ENCODE measurements at places on chromosomes 6 and 20.

DNA sequence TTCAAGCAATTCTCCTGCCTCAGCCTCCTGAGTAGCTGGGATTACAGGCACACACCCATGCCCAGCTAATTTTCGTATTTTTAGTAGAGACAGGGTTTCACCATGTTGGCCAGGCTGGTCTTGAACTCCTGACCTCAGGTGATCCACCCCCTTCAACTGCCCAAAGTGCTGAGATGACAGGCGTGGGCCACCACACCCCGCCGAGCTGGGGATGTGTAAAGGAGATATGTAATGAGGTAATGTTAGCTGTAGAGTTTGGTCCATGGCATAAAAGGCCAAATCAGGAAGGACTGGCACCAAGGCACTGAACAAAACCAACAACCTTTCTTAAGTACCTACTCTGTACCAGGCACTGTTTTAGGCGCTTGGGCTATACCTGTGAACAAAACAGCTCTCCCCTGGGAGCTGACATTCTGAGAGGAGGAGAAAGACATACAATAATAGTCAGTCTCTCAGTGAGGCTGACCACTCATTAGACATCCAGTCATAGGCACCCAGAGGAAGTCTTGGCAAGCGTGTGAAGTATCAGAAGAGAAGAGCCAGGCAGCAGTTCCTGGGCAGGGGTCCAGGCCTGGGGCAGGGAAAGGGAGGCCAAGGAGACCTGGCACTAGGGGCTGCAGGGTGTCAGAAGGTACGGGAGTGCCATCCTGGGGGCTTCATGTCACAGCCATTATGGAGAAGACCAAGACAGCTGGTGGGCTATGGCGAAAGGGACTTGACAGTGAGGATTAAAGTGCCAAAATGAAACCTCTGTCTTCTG, 164.8 kb upstream of the DTNBP1 start:
- no peak for DNase-seq

- DNase-seq = no peak
These were observed 41.5 kb upstream of the SMIM28 start for GRCh38 chr6:138336221-138336620.

GRCh38 chr6:154673919-154674318, 59.3 kb upstream of the SCAF8 start:
- DNase-seq = no peak

DNA sequence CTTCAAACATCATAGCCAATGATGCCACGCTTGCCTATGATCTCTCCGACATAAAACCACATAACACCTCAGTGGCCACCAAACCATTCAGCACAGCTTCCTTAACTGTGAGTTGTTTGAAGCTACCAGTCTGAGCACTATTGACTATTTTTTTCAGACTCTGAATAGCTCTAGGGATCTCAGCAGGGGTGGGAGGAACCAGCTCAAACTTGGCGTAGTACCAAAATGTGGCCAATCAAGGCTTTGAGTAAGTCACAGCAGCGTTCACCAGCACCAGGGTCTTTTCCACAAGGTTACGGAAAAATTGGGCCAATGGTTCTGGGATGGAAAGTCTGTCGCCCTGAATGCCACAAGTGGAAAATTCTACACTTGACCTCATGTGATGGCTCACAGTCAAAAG, 70.6 kb downstream of the SMPDL3A start:
- no peak for DNase-seq

DNA sequence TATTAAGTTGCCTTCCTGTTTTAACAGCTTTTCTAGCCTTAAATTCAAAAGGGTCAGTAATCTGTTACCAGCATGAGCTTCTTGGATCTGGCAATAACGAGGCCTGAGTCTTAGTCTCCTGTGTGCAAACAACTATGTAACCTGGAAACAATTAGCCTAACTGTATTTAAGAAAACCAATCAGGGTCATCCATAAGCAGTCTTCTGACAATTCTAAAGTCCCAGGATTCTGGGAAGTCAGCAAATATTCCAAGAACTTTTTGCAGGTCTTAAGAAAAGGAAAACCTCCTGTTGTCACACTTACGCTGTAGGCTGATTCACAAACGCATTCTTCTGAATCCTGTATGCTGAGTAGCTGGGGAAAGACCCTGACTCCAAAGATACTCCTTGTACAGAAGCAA, 90.4 kb downstream of the COL12A1 start:
- no peak for DNase-seq

- no peak for DNase-seq
These were observed 494.9 kb upstream of the RNF217 start for GRCh38 chr6:124467366-124467765.

GRCh38 chr6:34580707-34581560, 24.8 kb upstream of the SPDEF start:
- DNase-seq = no peak

GRCh38 chr20:10876558-10876957, 202.8 kb upstream of the JAG1 start:
- DNase-seq = no peak

DNA sequence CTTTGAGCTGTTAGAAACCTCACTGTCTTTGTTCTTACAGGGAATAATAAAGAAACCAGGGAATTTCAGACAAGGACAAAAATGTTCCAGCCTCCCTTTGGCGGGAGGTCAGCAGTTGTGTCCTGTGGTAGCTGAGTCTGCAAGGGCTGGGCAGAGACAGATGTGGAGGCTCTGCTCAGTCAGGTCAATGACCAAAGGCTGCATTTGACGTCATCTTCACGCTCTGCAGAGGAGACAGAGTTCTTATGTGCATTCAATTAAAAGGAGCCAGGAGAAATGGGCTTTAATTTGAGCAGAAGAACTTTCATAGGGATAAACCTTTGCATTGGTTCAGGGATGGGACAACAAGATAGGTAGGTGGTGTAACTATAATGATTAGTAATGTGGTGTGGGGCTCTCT, 45.1 kb upstream of the FOXA2 start:
- no peak for DNase-seq

DNA sequence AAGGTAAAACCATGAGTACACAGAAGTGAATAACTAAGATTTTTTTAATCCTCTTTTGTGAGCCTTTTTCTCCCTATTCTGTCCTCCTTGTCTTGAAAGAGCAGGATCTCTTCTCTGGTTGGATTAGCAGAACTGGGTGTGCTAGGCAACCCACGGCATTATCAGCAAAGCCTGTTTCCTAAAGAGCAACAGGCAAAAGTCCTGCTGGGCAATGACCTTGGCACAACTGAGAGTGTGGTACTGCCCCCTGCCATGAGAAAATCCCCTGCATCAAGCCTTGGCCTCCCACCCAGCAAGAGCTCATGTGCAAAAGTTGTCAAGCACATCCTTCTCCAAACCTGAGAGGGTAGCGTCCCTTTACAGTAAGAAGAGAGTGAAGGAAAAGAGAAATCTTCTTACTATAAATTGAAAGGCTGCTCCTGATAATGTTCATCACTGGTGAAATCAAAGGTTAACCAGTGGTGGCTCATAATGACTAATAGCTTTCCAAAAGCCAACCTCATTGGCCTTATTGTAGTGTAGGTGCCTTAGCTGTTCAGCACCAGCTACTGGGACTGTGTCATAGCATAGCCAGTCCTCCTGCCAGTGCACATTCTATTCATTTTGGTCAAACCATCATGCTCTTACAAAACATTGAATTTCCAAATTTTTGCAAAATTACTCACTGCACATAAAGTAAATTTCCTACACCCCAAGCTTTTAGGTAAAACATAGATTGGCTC, 17.1 kb downstream of the KIF6 start:
- DNase-seq = no peak

DNA sequence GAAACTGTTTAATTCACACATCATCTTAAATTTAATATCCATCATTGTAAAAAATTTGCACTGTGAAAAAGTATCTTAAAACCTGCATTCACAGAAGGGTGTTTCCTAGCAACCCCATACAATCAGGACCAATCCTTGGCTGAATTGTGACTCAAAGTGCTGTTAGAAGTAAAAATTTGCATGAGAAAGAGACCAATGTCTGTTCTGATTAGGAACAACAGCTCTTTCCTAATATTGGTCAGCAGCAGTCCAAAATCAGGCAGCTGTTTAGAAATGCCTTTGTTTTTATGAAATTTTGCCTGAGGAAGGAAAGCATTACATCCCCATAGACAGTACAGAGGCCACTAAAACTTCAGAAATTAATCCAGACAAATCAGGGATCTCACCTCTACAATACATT, 987.0 kb downstream of the HACE1 start:
- DNase-seq = no peak

DNA sequence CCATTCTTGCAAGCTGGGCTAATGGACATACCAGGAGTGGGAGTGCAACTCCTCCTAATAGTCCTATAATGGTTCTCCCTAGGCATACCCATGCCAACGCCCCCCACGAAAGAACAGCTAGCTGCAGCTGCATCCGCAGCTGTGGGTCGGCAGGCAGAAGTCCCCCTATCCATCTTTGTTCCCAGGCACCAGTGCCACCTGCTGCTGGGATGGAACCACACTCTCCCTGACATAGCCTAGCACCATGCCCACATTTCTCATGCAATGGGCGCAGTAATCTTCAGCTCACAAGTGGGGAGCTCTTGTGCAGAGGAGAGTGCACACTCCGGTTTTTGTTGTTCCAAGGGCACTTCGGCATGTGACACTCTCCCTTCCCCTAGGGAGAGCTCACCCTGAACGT, 567.8 kb downstream of the GRIK2 start:
- DNase-seq = no peak

DNA sequence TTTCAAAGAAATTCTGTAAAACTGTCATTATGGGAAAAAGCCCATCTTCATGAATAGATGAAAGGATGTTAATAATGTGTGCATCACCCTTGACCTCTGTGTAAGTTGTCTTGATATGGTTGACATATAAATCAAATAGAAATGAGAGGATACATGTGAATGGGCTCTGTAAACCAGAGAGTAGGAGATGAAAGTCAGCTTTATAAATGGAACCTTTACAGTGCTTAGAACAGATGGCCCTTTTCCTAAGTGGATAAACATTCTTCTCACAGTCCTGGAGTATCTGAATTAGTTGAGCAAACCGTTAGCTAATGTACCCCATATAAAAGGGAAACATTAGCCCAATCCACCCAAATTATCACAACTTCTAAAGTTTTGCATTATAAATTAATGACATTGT, 57.5 kb downstream of the MYLK4 start:
- DNase-seq = no peak

GRCh38 chr20:4193069-4193452, 177.7 kb upstream of the RNF24 start:
- DNase-seq = no peak

GRCh38 chr6:127483399-127484055, 24.3 kb upstream of the KIAA0408 start:
- no peak for DNase-seq

- no peak for DNase-seq
These were observed 57.8 kb downstream of the POPDC3 start for GRCh38 chr6:105121981-105122380.

DNA sequence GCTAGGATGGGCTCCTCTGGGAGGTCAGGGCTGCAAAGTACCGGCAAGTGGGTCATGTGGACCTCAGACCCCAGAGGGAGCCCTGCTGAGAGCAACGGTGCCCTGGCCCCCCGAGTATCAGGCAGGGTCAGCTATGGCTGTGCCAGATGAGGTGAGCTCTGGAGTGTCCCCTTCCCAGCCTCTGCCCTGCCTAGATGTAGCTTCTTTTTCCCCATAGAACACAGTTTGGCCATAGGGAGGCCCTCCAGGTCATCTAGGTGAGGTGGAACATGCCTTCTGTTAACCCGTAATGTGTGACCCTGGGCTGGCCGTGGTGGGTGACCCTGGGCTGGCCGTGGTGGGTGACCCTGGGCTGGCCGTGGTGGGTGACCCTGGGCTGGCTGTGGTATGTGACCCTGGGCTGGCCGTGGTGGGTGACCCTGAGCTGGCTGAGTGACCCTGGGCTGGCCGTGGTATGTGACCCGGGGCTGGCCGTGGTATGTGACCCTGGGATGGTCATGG, 21.2 kb upstream of the PCMTD2 start:
- peak; percentile 59 for DNase-seq

GRCh38 chr20:36796875-36797274, 23.3 kb upstream of the DSN1 start:
- DNase-seq = no peak

GRCh38 chr6:11473008-11473740, 64.4 kb upstream of the TMEM170B start:
- no peak for DNase-seq

- DNase-seq = no peak
These were observed 105.9 kb downstream of the HIVEP2 start for GRCh38 chr6:142838821-142839685.

DNA sequence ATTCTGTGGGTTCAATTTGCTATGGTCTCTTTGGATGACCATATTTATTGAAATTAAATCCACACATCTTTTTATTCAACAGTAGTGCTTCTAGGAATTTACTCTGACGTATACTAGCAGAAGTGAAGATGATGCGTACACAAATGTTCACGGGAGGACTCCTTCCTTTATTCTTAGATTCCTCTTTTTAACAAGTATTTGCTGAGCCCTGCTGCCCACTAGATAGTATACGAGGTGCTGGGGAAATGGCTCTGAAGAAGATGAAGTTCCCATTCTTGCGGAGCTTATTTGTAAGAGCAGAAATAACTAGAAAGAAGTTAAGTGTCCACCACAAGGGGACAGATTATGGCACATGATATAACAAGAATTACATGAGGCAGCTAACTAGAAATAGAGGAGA, 145.2 kb downstream of the DOK5 start:
- no peak for DNase-seq

GRCh38 chr20:47358672-47359529, 2.4 kb upstream of the ZMYND8 start:
- DNase-seq = peak; percentile 65

GRCh38 chr6:90431576-90431975, 134.9 kb upstream of the BACH2 start:
- DNase-seq = no peak

GRCh38 chr6:163923658-163924411, 509.3 kb downstream of the QKI start:
- no peak for DNase-seq

GRCh38 chr20:59955131-59955796, 3.0 kb upstream of the CDH26 start:
- no peak for DNase-seq

- no peak for DNase-seq
These were observed 96.6 kb upstream of the FKBP1C start for GRCh38 chr6:63114610-63115211.

DNA sequence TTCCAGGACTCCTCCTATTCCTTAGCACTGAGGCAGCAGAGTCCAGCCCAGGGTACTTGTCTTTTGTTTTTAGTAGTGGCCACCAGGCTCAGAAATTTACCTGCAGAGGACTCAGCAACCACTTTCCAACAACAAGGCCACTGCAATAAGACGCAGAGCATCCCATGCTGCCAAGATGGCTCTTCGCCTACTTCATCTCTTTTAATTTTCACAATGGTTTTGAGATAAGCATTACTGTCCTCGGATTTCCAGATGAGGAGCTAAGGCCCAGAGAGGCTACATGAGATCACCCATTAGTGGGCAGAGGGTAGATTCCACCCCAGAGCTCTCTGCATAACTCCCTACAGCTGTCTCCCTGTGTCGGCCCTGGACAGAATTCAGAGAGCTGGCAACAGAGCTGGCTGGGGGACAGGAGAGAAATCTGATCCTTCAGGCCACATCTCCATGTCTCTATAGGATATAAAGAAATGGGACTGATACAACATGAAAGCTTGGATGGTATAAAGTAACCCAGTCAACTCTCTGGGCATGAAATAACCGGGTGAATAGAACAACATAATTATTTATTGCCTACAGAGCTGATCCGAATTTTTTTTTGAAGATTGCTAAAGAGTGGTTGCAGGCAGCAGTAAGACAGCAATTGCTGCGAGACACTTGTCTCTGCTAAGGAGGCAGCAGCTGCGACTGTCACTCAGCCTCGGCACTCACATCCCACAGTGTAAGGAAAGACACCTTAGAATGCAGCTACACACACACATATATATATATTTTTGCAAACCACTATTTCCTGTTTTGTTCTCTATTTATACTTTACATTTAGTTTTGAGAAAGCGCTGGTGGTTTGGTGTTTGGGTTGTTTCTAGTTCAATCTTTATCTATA, 37.2 kb downstream of the SCML4 start:
- DNase-seq = no peak
